HuH-7.5 (cell line): ENCODE measurements at places on chromosomes 6 and 20.

- no peak for DNase-seq
These were observed 13.3 kb downstream of the PMEPA1 start for GRCh38 chr20:57696401-57696961.

DNA sequence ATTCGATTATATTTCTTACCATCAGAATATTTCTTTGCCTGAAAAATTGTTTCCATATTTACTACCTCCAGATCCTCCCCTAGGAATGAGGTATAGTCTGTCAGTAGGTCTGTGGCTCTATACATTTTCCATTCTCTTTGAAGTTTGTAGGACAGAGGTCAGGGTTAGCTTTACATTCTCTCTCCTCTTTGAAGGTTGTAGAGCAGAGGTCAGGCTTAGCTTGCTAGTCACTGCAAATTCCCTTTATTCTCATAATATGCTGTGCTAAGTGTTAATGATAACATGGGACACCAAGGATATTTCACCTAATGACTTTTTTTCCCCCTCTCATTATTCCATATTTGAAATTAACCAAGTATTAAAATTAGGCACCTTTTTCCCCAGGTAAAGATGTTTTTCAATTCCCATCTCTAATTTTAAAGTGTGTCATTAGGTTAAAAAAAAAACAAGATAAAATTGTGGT lies 411.2 kb downstream of the PHF3 start:
- DNase-seq = no peak

- no peak for DNase-seq
These were observed 72.1 kb downstream of the SOD2 start for GRCh38 chr6:159620947-159621346.

DNA sequence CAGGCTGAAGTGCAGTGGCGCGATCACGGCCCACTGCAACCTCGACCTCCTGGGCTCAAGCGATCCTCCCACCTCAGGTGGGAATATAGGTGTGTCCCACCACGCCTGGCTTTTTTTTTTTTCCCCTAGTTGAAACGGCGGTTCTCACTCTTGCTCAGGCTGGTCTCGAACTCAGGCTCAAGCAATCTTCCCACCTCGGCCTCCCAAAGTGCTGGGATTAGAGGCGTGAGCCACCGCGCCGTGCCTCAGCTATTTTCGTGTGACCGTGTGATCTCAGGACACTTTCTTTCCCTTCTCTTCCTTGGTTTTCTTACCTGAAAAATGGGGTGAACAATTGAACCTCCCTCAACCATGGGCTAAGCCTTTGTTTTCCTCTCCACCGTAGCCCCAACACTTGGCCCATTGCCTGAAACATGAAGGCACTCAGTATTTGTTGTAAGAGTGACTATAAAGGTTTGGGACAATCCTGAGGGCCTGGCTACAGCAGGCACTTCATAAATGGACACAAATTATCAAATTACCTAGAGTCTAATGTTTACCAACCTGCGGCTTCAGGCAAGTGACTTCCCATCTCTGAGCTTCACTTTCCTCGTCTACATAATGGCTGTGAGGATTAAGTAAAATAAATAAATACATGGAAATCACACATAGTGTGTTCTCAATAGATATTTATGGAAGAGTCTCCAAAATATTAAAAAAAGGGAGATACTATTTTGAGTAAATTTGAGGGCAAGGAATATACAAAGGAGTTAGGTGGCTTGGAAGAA lies 31.4 kb upstream of the ID1 start:
- DNase-seq = no peak

GRCh38 chr6:68326762-68327161 lies 308.3 kb upstream of the ADGRB3 start:
- DNase-seq = no peak

DNA sequence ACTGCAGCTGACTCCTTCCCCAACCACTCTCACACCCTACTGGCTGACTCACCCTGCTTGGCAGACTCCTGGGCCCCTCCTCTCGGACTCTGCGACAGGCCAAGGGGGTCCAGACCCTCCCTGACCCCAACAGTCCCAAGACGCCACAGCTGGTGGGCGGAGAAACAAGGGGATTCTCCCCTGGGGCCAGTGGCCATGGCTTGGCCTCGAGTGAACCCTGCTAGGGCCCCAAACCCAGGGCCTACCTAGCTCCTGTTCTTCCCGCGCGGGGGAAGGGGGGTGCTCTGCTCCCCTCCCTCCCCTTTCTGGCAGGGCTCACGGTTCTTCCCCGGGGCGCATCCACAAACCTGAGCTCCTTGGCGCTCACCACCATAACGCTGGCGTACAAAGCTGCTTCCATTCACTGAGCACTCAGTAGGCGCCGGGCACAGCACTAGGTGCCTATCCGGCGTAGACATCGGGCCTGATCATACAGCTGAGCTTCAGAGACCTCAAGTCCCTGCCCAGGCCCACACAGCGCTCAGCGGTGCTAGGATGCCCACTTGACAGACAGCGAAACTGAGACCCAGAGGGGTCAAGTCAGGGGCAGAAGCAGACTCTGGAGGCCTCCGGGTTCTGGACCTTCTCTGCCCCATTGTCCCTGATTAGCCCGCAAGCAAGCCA lies 597 bp downstream of the ADA start:
- DNase-seq = no peak

DNA sequence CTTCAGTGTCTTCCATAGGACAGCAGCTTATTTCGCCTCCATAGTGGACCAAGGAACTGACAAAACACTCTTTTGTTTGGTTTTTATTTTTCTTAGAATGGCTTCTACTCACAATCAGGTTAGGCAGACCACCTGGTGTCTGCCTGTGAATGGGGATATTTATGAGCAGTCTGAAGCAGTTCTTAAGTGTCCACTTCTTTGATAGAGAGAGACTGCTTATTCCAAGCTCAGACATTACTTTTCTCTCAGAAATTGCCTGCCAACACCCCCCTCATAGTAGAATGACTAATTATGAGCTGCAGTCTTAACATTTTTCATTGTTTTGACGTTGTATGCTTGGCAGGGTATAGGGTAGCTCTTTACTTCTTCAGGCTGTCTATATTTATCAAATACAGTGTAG lies 174.7 kb downstream of the ZFAND3 start:
- DNase-seq = no peak

DNA sequence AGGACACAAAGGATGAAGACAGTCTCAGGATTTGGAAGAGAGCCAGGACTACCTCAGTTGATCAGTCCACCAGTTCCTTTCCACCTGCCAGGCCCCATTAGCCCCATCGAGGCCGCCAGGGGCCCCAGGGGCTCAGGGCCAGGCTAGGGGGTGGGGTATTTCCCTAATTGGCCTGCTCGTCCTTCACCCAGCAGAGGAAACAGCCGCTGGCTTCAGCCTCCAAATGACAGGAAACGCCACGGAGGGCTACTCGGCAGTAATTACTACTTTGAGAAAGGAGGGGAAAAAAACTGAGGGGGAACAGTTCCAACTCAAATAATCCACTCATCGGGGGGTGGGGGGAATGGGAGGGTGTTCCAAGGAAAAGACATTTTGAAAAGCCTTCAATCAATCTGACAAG lies 42.7 kb downstream of the MAFB start:
- DNase-seq = no peak

- DNase-seq = no peak
These were observed 4.1 kb upstream of the ABT1 start for GRCh38 chr6:26592649-26593048.

DNA sequence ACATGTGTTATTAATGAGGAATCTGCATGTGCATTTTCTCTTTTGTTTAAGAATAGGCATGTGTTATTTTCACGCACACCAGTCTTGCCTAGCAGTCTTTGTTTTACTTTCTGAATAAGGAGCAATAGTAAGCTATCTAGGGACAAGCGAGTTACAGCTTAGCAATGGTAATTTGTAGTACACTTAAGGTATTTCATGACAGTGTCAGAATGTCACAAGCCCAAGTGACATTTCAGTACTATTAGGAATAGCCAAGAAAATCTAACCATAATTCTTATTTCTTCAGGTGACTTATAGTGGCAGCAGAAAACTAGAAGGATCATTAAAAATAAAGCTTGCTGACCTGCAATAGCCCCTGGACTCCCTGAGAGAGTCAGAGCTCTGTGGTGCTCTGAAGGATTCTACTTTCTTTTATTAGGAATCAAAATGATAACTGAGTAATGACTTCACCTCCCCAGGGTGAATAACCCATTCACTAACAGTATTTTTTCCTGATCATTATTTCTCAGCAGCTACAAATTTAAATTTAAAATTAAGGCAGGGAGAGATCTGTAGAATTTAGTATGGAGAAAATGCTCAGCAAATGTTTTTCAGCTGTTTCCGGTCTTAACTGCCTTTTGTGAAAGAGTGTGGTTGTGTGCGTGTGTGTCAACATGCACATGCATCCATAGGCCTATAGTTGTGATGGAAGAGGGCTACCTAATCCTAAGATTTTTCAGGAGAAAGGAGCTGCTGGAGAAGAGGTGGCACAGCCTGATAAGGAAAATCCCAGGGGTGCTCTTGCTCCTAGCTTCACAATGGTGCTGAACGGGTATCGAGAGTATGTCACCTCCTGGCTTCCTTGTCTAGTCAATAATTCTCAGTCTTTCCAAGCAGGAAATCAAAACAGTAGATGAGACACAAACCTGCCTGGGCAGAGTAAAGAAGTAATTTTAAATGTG lies 90.0 kb upstream of the BEND3 start:
- no peak for DNase-seq

DNA sequence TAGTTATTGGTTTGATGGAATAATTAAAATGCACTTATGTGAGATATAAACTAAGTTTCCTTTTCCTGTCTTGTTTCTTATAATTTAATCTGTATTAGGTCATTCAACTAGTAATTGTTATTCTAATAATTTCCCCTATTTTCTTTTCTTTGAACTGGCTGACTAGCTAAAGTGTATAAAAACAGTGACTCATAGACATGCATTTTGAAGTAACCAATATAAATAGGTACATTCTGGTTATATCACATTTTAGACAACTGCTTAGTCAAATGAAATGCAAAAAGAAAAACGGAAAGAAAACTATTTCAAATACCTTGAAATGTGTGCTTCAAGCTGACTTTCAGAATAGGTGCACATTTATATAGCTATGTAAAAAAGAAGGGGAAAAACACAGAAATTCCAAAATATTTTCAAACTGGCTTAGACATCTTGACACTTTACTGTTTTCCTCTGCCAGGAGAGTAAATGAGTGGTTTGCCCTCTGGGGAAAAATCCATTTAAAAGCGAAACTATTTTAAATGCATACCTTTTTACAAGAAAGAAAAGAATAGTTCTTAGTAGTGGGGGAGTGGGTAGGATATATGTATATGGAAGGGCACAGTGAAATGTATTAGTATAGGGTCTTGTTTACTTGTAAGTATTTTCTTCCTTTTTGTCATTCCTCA lies 28.3 kb downstream of the KCNQ5 start:
- no peak for DNase-seq
